Endodermal cell (in vitro differentiated cells): ENCODE measurements at places on chromosomes 3 and 15. TPM values are rescaled to one million over a fixed set of nuclear protein-coding genes. Genes with fewer than 3 reads are reported as not detected.

DNA sequence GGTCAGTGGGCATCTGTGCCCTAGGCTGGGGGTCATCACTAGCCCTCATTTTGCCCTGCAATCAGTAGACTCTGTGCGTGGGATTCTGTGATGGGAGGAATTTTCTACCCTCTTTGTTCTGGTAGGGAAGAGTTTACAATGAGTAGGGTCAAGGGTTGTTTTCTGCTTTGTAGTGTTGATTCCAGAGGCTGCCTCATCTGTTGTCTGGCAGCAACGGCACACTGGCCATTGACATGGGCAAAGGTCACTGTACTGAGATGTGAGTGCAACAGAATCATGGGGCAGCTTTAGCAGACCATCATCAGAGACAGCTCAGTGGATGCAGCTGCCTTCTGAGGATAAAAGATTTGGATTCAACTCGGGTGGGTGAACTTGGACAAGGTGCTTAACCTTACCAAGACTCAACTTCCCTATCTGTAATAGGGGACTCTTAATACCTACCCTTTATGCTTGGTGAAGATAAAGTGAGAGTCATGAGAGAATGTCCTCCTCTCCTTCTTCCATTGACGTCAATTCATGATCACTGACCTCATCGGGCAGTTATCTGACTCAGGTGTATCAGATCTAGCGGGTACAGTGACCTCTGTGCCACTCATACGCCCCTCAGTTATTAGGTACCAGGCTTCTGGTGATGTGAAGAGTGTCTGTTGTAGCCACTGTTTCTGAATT, 127.5 kb downstream of the RPLP1 start:
- H3K27ac ChIP-seq, result no peak overlapping the region
- no peak overlapping the region for H3K4me3 ChIP-seq
- peaks cover 14% of the 10 kb centered on the region for H3K4me1 ChIP-seq

- H3K27me3 ChIP-seq, result no peaks in the 10 kb centered on the region
- no peaks in the 10 kb centered on the region for H3K4me1 ChIP-seq
- no peaks in the 10 kb centered on the region for H3K36me3 ChIP-seq
- no peak for DNase-seq
- no peak overlapping the region for H3K4me3 ChIP-seq
- no peak overlapping the region for H3K27ac ChIP-seq
Measured at GRCh38 chr3:23573827-23574226, 231.9 kb upstream of the UBE2E1 start.

DNA sequence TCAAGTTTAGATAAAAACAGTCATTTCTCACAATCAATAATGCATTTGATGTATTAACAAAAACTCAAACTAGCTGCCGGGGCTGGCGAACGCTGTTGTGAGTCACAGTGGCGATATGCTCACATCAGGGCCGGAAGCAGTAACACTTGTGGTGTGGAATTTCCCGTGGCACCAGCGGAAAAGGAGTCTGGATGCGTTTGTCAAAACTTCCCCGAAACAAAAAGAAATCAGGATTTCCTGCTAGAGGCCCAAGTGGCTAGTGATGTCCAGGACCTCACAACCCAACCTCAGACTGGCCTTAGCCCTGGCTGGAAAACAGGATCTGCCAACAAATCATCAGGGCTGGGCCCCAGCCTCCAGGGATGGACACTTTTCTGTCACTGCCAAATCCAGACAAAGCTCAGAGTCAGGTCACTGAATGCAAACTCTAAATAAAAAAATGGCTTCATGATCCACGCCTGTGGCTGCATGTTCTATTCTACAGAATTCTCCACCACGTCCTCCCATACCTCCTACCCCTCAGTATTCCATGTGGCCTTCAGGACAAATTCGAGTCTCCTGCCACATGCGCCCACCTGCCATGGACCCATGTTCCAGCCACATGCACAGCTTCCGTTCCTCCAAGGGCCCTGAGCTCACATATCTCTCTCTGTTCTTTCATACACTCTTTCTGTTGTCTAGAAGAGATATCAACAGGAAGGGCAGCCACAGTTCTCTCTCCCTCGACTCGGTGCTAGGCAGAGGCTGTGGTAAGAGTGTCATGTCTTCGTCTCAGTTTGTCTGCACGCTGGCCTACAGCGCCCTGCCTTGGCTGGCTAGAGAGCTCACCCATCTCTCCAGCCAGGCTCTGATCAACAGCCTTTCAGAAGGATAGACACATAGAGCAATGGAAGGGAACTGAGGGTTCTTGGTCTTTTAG, 35.4 kb downstream of the EHD4 start:
- peaks cover 46% of the 10 kb centered on the region for H3K36me3 ChIP-seq
- no peaks in the 10 kb centered on the region for H3K27me3 ChIP-seq

GRCh38 chr15:69834761-69835160, 263.0 kb downstream of the TLE3 start:
- no peaks in the 10 kb centered on the region for H3K4me1 ChIP-seq
- H3K27me3 ChIP-seq, result no peaks in the 10 kb centered on the region
- no peaks in the 10 kb centered on the region for H3K36me3 ChIP-seq
- no peak for DNase-seq

Gene SHC4
- total RNA-seq, result 0.23 to 0.58 TPM (median 0.56 TPM) in 3 replicates
